ENCODE measurements at places on chromosomes 11 and 22.

DNA sequence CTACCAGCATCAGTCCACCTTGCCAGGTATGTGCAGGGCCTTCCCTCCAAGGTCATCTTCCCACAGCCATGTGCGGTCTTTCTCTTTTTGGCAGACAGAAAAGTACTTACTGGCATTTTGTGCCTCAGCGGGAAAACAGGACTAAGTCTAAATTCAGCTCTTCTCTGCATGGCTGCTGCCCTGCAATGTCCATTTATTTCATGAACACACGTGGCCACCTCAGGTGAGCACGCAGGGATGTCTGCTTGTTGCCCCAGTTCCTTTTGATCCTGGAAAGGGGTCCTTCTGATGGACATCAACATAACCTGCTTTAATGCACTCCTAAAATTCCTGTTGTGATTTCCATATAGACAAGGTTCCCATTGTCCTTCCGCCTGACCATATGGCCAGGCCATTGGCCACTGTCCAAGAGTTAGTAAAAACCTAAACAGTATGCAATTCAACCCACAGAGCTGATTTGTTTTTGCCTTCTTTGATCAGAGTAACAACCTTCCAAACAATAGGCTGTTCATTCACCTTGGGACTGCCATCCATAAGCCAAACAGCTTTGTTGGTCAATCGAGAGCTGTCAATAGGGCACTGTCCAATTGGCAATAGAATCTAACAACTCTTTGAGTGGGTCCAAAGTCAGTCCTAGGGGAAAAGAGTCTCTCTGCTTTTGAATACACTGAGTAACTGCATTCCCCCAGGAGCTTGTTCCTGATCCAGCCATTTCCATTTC lies 5.9 kb downstream of the TREH start:
- DNase-seq, result no peak

DNA sequence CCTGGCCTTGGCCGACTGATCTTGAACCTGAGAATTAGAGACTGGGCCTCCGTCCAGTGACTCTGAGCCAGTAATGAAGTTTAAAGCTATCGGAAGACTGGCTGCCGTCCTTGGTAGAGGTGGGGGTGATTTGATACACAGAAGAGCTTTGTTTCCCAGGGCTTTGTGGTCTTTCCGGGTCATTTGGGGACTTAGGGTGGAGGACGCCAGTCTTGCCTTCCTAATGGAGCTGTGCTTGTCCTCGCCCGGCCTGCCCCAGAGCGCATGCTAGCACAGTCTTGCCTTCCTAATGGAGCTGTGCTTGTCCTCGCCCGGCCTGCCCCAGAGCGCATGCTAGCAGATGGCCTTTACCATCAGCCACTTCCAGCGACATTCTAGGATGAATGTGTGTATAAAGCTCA lies 65.8 kb downstream of the ST3GAL4 start:
- no peak for DNase-seq

DNA sequence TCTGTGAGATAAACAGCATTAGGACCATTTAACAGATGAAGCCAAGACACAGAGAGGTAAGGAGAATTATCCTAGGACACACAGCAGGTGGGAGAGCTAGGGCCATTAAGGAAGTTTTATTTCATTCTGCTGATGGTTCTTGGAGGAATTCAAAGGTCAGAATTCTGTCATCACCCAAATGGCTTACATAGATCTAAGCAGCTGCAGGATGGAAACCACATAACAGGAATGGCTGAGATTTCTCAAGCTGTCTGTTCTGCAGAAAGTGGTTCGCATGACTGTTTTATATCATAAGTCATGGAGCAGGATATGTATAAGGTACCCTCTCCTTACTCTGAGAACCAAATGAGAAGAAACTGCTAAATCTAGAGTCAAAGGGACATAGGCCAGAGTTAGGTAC lies 163.2 kb upstream of the NARS2 start:
- no peak for DNase-seq

GRCh38 chr11:66324664-66325063 lies 7.8 kb upstream of the CD248 start:
- DNase-seq, result no peak

DNA sequence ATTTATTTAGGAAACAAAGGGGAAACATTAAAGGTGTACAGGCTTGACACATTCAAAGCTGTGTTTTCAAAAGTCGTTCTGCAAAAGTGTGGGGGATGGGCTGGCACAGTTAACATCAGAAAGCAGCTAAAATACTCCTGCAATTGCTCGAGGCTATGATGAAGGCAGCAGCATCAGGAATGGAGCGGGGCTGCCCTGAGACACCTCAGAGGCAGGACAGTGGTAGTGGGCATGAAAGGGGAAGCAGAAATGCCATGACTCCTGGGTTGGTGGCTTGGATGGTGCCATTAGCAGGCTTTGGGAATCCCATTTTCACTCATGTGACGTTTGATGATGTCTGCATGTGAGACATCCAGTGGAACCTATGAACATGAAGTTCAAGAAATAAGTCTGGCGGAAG lies 646 bp downstream of the NCAPD3 start:
- DNase-seq, result no peak

GRCh38 chr11:92225125-92225567 lies 528 bp downstream of the FAT3 start:
- DNase-seq, result no peak

DNA sequence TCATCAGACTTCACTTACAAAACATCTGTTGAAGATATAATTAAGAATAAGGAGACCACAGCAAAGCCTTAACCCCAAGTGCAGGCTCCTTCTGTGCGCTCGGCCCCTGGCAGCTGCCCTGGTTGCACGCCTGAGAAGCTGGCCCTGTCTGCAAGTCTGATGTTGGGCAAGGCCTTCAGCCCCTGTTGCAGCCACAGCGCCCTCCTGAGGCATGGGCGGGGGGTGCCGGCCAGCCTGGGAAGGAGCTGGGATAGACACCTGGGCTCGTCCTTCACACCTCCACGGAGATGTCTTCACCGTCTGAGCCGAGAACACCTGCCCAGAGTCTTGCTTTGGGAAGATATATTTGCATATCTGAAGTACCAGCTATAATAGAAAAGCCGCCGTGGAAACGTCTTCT lies 104.1 kb downstream of the MPPED1 start:
- no peak for DNase-seq

DNA sequence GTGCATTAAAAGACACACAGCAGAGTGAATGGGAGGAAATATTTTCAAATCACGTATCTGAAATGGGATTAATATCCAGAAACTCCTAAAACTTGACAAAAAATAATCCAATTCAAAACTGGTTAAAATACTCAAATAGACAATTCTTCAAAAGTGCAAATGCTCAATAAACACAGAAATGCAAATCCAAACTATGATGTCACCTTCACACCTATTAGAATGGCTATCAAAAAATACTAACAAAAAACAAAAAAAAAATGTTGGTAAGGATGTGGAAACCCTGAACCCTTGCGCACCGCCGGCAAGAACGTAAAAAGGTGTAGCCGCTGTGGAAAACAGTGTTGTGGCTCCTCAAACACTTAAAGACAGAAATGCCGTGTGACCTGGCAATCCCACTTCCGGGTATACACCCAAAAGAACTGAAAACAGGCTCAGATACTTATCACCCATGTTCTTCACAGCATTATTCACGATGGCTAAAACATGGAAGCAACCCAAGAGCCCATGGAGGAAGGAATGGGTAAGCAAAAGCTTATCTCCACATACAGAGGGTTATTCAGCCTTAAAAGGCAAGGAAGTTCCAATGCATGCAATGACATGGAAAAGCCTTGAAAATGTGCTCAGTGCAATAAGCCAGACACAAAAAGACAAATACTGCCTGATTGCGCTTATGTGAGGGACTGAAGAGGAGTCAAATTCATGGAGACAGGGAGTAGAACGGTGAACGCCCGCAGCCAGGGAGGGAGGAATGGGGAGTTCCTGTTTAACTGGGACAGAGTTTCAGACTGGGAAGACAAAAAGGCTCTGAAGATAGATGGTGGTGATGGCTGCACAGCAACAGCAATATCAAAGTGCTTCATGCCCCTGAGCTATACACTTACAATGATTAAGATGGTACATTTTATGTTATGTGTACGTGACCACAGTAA lies 19.6 kb downstream of the BRD1 start:
- no peak for DNase-seq

GRCh38 chr11:71580057-71581003 lies 2.3 kb downstream of the KRTAP5-11 start:
- peak; percentile 65 for DNase-seq

DNA sequence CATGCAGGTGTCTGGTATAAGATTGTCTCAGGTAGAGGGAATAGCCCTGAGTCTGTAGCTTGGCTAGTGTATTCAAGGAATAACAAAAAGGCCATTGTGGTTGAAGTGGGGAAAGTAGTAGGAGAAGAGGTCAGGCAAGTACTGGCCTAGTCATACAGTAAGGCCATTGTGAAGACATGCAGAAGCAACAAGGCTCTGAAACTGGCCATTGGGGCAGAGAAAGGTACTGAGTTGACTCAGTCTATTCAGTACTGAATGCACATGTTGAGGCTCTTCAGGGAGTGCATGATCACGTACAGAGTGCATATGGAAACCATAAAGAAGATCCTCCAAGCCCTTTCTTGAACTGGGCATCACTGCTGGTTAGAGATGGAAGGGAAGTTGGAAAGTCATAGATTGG lies 477.6 kb downstream of the SOX6 start:
- DNase-seq, result no peak

DNA sequence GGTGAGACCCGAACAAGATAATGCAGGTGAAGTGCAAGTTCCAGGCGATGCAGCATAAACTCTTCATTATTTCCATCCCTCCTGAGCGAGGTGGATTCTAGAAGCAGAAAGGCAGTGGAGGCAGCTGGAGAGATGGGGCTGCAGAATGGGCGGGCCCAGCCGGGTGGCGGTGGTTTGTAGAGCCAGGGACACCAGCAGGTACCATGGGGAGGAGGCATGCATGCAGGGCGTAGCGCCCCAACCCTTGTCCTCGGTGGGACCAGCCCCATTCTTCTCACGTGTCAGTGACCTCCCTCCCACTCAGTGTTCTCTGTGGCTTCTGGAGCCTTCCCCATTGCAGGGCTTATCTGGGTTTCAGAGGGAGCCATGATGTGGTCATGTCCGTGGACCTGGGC lies 38.0 kb downstream of the MPPED1 start:
- DNase-seq, result no peak

DNA sequence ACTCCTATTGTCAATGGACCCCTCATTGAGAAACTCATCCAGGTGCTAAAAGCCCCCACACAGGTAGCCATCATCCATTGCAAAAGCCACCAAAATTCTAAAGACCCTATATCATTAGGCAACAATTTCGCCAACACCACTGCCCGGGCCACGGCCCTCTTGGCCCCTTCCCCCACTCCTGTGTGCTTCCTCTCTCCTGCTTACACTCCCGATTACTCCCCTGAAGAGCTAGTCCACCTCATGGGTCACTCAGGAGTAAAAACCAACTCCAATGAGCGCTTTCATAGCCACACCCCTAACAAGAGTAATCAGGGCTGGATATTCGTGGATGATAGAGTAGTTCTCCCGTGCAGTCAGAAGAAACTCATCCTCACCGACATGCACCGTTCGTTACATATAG lies 8.9 kb upstream of the OR56A3 start:
- no peak for DNase-seq

GRCh38 chr11:76654980-76655379 lies 15.6 kb downstream of the LRRC32 start:
- no peak for DNase-seq

- DNase-seq, result no peak
These were observed 348.5 kb downstream of the TBC1D22A start for GRCh38 chr22:47110817-47111443.

GRCh38 chr11:124415356-124415923 lies 9.2 kb downstream of the OR8B4 start:
- DNase-seq, result no peak

DNA sequence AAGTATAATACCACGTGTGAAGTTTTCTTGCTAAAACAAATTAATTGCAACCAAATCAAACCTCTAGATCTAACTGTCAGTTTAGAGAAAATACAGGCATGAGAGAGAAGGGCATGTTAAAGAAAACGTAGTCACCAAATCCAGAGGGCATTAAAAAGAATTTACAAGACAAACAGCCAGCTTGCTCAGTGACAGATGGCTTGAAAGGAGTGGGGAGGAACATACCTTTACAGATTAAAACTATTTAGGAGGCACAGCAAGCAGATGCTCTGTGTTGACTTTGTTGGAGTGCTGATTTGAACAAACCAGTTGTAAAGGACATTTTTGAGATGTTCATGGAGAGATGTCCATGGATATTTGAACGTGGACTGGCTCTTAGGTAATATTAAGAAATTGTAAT lies 96.9 kb downstream of the ATXN10 start:
- DNase-seq, result no peak

GRCh38 chr11:5983443-5983842 lies 3.3 kb downstream of the OR52L1 start:
- no peak for DNase-seq

- no peak for DNase-seq
These were observed 46.2 kb upstream of the LMO1 start for GRCh38 chr11:8309862-8310261.

DNA sequence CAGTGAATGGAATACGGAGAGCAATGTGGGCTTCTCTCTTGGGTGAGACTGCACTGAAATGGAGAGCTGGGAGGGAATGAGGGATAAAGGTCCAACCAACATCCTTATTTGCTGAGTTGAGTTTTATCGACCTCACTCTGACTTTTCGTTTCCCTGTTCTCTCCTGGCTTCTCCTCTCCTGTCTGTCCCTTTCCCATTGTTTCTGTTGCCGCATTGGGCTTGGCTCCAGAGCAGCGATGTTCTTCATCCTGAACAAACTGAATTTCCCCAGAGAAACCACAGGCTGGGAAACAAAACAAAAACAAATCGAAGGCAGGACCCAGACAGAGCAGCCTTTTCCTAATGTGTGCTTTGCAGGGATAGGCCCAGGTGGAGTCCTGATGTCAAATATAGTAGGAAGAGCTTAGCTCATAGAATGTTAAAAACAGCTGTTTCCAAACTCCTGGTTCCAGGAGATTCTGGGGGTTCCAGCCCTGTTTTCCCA lies 30.0 kb downstream of the MOV10L1 start:
- DNase-seq, result no peak

- no peak for DNase-seq
These were observed 180.3 kb downstream of the EFCAB6 start for GRCh38 chr22:43631846-43632245.

DNA sequence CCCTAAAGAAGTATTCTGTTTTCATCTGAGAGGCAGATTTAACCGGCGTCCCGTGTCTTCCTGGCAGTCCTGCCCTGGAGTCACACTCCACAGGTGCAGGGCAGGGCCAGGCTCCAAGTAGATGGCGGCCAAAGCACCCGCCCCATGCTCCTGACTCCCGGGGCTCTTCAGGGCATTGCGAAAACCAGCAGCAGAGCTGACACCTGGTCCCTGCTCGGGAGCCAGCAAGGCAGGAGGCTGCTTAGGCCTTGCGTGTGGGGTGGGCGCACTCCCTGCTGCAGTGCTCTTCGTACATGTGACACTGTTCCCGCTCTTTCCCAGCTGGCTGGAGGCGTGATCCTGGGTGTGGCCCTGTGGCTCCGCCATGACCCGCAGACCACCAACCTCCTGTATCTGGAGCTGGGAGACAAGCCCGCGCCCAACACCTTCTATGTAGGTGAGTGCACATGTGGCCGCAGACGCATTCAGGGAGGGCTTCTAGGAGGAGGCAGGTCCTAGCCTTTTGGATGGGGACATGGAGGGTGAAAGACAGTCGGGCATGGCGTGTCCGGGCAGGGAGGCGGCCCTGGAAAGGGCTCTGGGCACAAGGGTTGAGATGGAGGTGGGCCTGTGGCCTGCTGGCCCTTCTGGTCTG lies 10.3 kb upstream of the TSSC4 start:
- no peak for DNase-seq
